CD4-positive, alpha-beta T cell treated with Interleukin-15 for 4 hours (primary cell): ENCODE measurements at places on chromosomes 12 and 14.

GRCh38 chr12:92330654-92331053 lies 185.0 kb upstream of the BTG1 start:
- no peak for DNase-seq

GRCh38 chr14:68685419-68686204 lies 107.3 kb downstream of the ZFP36L1 start:
- DNase-seq, result peak; percentile 92

DNA sequence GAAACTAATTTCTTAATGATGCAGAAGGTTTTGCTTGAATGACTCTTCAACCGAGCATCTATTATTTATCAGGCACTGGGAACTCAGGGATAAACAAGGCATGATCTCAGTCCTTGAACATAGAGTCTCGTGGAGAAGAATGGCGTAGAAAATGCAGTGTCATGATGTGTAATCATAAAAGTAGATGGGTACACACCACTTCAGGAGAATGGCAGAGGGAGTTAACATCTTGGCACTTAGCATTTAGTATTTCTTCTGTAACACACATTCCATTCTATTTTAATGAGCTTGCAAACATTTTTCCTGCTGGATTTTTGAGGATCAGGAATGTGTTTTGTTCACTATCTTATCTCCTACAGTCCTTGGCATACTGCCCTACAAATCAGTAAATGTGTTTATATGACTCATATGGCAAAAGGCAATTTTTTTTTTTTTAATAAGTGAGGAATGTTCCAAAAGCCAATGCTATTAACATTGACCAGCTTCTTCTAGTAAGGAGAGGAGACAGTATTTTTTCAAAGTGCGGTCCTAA lies 3.8 kb downstream of the TXNRD1 start:
- no peak for DNase-seq

- no peak for DNase-seq
These were observed 29.4 kb upstream of the CTDSP2 start for GRCh38 chr12:57875753-57876547.

GRCh38 chr12:48512855-48513254 lies 12.6 kb upstream of the OR8S1 start:
- DNase-seq, result no peak

DNA sequence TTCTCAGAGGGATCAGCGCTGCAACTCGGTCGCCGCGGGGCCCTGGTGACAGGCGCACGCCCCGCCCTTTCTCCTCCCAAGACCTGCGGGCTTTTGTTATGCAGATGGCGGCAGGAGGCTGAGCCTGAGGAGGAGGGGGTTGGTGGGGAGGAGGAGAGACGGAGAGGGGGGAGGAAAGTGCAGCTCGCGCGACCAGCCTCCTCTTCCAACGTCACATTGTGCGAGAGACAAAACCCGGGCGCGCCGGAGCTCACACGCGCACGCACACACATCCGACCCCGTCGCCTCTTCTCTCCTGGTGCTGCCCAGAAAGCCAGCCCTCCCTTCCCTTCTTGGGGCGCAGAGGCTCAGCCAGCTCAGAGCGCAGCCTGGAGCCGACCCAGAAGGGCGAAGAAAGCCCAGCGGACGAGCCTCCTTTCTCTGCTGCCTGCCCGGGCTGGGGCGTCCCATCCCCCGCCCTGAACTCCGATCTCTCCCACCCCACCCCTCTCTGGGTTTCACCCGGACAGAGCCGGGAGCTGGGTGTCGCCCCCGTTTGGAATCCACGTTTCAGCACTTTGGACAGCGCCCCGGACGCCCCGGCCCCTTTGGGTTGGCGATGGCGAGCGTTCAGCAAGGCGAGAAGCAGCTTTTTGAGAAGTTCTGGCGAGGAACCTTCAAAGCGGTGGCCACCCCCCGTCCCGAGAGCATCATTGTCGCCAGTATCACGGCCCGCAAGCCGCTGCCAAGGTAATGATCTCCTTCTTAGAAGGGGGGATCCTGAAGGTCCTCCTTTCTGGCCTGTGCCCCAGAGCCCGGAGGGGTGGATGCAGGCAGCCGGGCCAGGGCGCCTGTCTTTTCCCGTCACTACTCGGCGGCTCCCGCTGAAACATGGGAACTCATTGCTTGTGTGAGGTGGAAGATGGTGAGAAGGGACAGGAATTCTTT lies at the start of gene SRRM4:
Gene SRRM4 (plus strand): TSS at position 257 of the 927 bp plus-strand sequence. CDS start 342 bp downstream, at position 599.
- DNase-seq, result no peak

- DNase-seq, result no peak
These were observed 322.1 kb downstream of the RGS6 start for GRCh38 chr14:72254202-72254936.

DNA sequence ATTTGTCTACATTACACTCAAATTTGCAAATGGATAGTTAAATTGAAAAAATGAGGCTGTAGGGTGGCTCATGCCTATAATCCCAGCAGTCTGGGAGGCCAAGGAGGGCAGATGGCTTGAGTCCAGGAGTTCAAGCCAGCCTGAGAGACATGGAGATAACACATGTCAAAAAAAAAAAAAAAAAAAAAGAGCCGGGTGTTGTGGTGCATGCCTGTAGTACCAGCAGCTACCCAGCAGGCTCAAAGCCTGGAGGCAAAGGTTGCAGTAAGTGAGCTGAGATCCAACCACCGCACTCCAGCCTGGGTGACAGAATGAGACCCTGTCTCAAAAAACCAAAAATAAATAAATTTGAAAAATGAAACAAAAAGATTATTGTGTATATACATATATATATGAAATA lies 119.9 kb upstream of the MGAT4C start:
- DNase-seq, result no peak

DNA sequence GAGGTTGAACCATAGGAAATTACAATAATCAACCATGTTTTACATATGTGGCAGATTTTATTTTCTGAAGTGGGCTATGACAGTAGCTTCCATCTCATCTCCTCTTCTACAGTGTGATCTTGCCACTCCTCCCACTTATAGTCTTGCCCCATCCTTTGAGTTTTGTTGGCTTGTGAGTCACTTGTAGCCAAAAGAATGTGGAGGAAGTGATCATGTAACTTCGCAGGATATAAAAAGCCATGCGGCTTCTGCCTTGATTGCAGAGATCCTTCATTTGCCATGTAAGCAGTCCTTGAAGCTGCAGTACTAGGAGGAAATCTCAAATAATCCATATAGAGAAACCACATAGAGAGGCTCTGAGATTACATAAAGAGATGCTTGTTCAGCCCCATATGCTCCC lies 13.7 kb upstream of the ZNF84 start:
- DNase-seq, result no peak

- DNase-seq, result no peak
These were observed 54.4 kb upstream of the MED13L start for GRCh38 chr12:116331876-116332275.

GRCh38 chr14:94571950-94572349 lies 9.3 kb upstream of the SERPINA5 start:
- DNase-seq, result no peak

- no peak for DNase-seq
These were observed 275.7 kb downstream of the CCDC59 start for GRCh38 chr12:82082501-82082900.

DNA sequence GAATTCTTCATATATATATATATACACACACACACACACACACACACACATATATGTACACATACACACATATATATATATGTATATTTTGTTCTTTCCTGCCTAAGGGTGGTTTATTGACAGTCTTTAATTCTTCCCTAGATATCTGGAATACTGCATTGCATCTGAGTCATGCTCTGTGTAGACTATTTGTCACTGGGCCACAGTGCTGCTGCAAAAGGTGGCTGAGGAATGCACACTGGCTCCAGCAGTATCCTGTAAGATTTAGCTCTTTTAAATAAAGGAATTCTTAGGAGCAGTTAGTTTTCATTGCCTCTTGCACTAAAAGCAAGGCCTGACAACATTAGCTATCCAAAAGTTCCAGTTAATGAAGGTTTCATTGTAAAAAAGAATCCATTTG lies 200.9 kb downstream of the APAF1 start:
- no peak for DNase-seq

- DNase-seq, result no peak
These were observed 29.9 kb upstream of the AEBP2 start for GRCh38 chr12:19409376-19409775.

GRCh38 chr12:50563434-50563787 lies 58.6 kb downstream of the DIP2B start:
- no peak for DNase-seq

DNA sequence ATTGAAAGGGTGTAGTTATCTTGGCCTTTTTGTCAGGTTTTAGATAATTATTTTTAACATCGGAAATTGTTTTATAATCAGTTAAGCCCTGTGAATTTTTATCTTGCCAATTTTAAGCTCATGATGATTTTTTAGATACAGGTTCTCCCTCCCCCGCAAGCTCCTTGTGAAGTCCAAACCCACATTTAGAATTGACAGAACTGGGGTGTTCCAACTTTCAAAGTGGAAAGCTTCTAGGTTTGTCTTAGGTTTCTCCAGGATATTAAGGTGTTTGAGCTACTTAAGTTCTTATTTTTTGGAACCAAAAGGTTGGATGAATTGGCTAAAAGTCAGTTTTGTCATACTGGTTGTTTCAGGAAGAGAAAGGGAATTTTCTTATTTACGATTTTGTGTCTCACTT lies 49.1 kb downstream of the ATP2A2 start:
- no peak for DNase-seq

DNA sequence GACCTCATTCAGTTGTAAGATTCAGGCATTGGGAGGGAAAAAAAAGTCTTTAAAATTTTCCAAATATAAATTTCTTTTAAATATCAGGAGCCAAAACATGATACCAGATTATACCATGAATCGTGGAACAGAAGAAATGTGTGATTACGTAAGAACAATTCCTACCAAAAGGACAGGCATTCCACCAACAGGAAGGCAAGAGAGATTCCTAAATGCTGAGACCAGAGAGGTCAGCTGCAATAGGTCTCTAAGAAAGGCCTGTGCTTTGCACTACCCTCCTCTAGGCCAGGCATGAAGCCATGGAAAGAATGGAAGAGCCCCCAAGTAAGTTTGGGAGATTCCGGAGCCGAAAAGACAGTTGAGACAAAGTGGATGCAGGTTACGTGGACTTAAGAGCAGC lies 83.7 kb downstream of the PTGER2 start:
- no peak for DNase-seq

- no peak for DNase-seq
These were observed 44.2 kb upstream of the CDK17 start for GRCh38 chr12:96444399-96444798.

DNA sequence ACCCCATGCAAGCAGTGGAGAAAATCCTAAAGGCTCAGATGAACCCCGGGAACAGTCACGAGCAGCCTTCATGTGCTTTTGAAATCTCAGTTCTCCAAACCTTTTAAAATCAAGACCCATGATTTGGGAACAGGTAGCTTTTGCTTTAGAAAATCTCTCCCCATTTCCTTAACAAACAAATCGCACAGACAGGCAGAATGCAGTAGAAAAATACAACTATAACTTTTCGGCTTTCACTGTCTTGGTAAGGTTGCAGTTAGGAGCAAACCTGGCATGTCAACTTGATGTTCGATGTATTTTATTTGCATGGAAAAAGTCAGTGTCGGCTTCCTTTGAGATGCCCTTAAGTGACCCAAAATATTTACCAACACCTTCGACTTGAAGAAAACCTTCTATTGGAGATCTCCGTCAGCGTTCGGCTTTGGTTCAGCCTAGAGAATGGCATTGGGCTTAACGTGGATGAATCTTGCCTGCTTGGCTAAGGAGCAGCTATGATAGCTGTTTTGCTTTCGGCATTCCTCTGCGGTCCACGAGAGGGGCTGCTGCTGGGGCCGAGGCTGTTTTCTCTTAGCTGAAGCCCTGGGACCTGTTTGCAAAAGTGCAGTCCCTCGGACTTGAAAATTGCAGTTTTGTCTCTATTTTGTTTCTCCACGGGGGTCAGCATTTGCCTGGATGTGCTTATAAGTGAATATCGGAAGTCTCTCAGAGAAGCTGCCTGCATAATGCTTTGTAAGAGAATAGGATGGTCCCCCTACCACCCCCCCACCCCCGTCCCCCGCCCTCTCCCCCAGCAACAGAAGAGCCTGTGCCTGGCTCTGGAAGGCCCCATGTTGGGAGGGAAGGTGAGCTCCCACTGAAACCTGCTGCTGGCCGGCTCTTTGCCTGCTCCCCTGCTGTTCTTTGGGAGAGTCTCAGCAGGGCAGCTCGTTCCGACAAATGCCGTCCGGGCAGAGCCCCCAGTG lies 122.8 kb downstream of the AACS start:
- no peak for DNase-seq

- no peak for DNase-seq
These were observed 105.5 kb upstream of the ARHGAP5 start for GRCh38 chr14:31971612-31972011.
